ENCODE measurements at places on chromosomes 16 and 17.
A peak's percentile ranks its signal among the peaks of the same experiment; 100 is the strongest.

DNA sequence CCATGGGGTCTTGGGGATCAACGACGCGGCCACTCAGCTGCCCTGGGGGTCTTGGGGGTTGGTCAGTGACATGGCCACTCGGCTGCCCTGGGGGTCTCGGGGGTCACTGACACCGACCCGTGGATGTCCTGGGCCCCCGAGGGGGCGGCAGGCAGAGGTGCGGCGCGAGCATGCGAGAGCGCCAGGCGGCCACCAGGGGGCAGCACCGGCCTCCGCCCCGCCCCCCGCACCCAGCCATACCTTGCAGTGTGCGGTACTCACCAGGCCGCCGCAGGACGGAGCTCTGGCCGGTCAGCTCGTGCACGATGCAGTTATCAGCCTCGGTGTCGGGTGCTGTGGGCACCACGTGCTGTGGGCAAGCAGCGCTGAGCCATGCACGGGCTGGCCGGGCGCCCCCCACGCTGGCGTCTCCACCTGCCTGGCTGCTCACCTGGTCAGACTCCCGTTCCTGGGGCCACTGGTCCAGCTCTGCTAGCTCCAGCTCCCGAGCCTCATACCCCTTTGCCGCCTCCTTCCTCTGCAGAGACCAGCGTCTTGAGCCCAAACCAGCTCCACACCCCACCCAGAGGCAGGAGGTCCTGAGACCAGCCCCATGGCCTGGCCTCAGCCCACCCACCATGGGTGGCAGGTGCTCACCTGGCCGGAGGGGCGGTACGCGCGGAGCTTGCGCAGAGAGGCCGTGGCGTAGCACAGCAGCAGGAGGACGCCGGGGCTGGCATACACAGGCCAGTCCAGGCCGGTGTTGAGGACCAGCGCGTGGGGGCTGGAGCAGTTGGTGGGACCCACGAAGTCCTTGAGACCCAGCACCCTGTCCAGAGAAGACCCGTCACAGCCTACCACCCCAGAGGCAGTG, 31.2 kb downstream of the CTU2 start:
- peak; percentile 28 for DNase-seq

- DNase-seq = no peak
Measured at GRCh38 chr17:19579867-19580565, 46.4 kb downstream of the SLC47A1 start.

GRCh38 chr17:57582881-57583756, 162.0 kb downstream of the CCDC182 start:
- no peak for DNase-seq

- no peak for DNase-seq
Measured at GRCh38 chr17:43543300-43543699, 2.8 kb downstream of the ETV4 start.

GRCh38 chr16:84970447-84971127, 40.7 kb downstream of the ZDHHC7 start:
- peak; percentile 23 for DNase-seq

Data from T1000 (cell line).